GM13977 (cell line): ENCODE measurements at places on chromosomes 6 and 20.

GRCh38 chr6:3305216-3305565 lies 46.4 kb downstream of the PSMG4 start:
- no peak for DNase-seq

- DNase-seq, result no peak
Measured at GRCh38 chr6:80215063-80215462, 108.6 kb downstream of the BCKDHB start.

- no peak for DNase-seq
Measured at GRCh38 chr20:56429502-56429901, 17.4 kb downstream of the CASS4 start.

DNA sequence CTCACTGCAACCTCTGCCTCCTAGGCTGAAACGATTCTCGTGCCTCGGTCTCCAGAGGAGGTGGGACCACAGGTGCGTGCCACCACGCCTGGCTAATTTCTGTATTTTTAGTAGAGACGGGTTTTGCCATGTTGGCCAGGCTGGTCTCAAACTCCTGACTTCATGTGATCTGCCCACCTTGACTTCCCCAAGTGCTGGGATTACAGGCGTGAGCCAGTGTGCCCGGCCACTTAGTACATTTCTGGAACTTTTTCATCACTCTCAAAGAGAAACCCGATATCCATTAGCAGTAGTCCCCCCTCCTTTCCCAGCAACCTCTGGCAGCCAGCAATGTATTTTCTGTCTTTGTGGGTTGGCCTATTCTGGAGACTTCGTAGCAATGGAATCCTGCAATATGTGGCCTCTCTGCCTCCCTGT lies 109.8 kb downstream of the JARID2 start:
- no peak for DNase-seq

- no peak for DNase-seq
Measured at GRCh38 chr6:75913040-75913439, 159.4 kb downstream of the IMPG1 start.

GRCh38 chr6:161057103-161058091 lies 65.8 kb downstream of the MAP3K4 start:
- DNase-seq, result no peak

DNA sequence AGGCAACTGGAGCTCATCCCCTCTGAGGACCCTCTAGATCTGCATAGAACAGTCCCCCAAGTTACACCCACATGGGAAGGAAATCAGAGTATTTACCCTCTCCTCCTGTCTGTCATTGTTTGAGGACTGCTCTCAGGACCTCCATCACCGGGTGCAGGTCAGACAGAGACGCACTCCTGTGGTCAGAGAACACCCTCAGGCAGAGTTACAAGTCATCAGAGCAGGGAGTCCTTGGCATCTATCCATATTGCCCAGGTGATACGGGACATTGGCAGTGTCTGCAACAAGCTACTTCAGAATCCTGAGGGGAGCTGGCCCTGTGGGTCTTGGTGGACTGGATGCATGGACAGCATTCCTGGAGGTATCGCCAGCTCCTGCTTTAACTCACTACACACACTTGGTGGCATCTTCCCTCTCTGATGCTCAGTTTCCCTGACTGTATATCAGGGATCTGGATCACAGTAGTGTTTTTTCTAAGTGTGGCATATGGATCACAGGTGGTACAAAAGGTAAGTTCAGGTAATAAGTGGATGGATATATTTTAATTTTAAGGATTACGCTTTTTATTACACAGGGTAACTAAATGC lies 15.1 kb upstream of the ISM1 start:
- DNase-seq, result no peak

- DNase-seq, result no peak
Measured at GRCh38 chr6:41656002-41656691, 17.9 kb downstream of the MDFI start.

GRCh38 chr6:86793649-86794048 lies 143.7 kb upstream of the HTR1E start:
- DNase-seq, result no peak

- no peak for DNase-seq
Measured at GRCh38 chr6:63676412-63677114, 41.0 kb downstream of the PHF3 start.

DNA sequence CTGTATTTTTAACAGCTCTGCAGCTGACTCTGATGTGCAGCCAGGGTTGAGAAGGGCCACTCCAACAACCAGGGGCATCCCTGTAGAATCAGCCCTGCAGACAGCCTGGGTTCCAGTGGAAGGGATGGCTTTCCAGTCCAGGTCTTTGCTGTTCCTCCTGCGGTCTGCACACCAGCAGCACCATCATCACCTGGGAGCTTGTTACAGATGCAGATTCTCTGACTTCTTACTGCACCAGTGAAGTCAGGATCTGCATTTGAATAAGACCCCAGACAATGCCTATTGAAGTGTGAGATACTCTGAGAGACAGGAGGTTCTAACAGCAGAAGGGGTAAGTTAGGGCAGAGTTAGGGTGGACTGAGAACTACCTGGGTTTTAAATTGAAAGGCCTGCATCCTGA lies 151.3 kb downstream of the F13A1 start:
- no peak for DNase-seq

GRCh38 chr20:10733122-10733521 lies 59.3 kb upstream of the JAG1 start:
- no peak for DNase-seq

DNA sequence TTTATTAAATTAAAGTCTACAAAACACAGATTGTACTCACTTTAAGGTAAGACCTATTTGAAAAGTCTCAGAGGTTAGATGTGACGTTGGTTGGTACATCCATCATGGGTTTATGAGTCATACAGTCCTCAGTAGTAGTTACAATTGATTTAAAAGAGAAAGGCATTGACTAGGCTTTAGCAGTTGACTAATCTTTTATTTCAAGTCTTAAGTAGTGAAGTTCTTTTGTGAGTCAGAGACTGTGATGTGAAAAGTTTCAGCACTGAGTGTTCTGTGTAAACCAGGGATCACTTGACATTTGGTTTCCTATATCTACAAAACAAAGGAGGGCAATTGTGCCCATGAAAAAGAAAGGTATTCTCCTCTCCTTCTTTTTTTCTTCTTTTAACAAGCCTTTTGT lies 221.3 kb downstream of the GRIK2 start:
- DNase-seq, result no peak

- no peak for DNase-seq
Measured at GRCh38 chr6:142222022-142222421, 75.0 kb downstream of the VTA1 start.

- no peak for DNase-seq
Measured at GRCh38 chr6:10315658-10316372, 99.1 kb downstream of the TFAP2A start.

DNA sequence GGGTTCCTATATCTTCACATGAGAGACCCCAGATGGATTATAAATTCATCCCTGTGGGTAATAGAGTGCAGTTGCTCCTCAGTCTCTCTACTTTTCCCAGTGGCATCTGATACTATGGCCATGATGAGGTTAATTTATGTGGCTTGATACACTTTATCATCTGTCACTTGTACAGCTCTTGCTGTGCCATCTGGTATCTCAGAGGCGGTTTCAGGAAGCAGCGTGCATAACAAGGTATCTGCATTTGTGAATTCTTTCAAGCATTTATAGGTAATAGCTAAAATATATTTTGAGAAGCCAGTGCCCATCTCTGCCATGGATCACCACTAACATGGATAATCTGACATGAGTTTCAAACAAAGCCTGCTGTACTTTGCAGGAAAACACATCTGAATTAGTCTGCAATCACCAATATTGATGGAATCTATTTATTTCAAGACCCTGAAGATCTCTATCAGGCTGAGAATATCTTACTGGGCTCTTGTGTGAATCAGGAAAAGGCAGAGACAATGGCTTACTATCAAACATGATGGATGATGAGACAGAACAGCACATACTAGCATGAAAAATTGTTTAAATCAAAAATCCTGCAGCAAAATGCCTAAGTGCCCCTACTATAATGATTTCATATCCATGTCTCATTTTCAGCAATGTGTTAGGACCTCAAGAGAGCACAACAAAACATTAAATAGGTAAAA lies 548.7 kb upstream of the MAP3K7 start:
- DNase-seq, result no peak

DNA sequence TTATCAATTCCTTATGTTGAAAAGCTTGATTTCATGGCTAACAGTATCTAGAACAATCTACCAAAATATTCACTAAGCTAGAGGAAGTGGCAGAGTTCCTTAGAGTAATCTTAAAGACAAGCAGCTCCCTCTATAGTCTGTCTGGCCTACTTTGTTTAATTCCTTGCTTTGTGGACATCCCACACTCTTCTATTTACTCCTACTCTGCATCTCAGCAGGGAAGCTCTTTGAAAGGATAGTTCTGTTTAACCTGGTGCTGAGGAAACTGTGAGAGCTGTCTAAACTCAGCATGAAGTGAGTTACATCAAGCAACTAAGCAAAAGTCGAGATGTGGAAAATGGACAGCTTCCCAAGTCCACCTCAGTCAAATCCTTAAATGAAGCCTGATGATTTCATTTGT lies 4.3 kb downstream of the REV3L start:
- peak; percentile 53 for DNase-seq

DNA sequence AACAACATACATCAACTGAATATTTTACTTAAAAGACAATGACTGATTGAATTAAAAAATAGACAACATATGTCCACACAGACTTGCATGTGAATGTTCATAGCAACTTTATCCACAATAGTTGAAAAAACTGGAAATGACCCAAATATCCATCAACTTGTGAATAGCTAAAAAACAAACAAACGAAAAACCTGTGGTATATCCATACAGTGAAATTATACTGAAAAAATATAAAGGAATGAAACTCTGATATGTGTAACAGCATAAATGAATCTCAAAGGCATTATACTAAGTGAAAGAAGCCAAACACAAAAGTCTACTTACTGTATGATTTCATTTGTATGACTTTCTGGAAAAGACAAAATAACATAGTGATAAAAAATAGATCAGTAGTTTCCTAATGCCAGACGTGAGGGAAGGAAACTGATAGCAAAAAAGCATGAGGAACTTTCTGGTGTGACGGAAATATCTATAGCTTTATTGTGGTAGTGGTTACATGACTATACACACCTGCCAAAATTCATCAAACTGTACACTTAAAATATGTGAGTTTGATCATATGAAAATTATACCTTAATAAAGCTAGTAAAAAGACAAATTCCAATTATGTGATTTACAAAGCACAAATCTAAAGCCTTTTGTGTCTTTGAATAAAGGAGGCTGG lies 123.2 kb downstream of the BACH2 start:
- DNase-seq, result no peak

GRCh38 chr6:54135665-54136369 lies 24.6 kb downstream of the MLIP start:
- no peak for DNase-seq

- no peak for DNase-seq
Measured at GRCh38 chr20:59703046-59703445, 98.7 kb downstream of the PHACTR3 start.

DNA sequence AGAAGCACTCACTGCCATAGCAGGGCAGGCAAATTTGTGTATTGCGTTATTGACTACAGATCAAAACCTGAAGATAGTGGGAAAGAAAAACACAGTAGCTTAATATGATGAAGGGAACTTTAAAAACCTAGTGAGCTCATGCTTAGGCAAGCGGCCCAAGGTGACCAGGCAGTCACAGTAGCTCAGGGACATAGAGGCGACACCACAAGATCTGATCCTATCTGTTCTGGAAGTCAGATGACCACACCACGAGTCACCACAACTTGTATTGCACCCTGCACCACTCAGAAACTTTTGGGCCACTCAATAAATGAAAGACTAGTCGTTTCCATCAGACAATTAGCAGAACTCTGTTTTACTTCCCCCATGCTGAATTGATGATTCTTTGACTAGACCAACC lies 4.9 kb downstream of the CLIC5 start:
- DNase-seq, result no peak

DNA sequence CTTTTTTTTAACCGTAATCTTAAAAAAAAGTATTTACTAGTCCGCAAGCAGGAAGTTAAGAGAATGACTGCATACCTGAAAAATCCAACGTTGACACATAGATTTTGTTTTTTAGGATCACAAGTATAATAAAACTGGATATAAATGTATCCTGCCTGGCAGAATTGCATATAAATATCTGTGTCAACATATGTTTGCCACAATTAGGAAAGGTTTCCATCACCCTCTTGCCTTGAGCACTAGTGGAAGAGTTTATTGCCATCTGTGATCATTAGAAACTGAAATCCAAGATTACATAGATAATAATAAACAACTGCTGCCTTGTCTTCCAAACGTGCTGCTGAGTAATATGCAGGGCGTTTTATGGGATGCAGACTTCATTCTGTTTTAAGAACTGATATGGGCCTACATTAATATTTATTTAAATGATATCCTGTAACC lies 27.9 kb downstream of the PLEKHG1 start:
- DNase-seq, result no peak

- no peak for DNase-seq
Measured at GRCh38 chr20:54184904-54185626, 11.3 kb upstream of the CYP24A1 start.

DNA sequence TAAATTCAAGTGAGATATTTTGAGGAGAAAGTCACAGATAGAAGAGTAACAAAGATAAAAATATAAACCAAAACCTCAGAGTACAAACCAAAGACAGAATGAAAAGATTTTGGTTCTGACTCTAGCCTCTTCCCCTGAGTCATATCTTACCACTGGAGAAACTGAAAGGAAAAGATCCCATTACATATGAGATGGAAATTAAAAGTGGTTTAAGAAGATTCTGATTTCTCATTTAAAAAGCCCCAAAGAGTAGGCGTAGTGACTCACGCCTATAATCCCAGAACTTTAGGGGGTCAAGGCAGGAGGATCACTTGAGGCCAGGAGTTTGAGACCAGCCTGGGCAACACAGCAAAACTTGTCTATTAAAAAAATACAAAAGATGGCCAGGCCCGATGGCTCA lies 30.6 kb downstream of the SPINT4 start:
- peak; percentile 28 for DNase-seq

GRCh38 chr20:64010711-64011237 lies 25.2 kb upstream of the C20orf204 start:
- DNase-seq, result no peak

DNA sequence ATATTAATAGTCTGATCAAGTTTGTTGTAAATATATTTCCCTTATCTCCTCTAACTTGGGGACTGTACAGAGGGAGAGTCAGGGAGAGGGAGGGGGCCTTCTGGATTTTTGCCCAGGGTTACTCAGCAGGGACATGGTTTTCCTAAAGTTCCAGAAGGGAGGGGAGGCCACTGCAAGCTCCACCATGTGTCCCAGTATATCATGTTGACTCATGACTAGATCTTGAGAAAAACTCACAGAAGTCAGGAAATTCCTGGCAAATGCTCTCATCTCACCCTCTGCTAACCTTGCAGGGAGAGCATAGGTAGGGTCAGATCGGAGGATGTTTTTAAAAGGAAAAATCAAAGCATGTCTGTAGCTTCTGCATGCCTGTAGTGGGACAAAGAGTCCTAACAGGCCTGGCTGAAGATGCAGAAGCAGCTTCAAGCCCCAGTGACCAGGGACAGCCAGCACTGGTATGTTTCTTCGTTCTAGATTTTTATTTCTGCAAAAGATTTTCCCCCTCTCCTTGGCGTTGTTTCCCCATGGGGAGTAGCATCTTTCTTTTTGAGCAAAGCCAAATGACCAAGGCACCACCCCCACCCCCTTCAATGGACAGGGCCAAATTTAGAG lies 272.9 kb upstream of the SUPT3H start:
- no peak for DNase-seq

GRCh38 chr6:378958-379409 lies 12.6 kb upstream of the IRF4 start:
- no peak for DNase-seq
